ENCODE measurements at places on chromosomes 13 and 19.

DNA sequence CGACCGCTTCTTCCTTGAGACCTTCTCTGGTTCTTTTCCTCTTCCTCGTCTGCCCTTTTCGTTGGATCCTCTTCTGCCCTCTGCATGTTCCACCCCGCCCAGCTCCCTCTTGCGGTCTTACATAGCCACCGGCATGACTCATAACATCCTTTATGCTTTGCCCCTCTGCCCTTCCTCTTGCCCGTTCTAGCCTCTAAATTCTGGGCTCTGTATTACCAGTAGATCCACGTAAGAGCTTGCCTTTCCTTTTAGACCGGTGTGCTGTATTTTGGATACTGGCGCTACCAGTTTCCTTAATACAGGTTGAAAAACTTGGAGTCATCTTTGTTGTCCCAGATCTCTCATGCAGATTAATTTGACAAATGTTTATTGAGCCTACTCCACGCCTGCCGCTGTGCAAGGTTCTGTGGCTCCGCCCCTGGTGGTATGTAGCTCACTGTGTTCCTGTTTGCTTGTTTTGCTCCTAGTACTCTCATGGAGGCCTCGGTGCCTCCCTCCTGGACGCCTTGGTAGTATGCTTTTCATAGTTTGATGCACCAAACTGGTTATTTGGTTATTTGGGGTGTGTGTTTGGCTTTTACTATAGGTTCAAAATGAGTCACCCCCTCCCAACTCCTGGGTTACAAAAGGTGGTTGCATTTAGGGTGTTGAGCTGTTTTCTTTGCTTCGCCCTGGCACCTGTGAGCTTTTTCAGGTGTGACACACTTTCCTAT is 1.7 kb downstream of the GTF3A start:
- DNase-seq: peak; percentile 62

- DNase-seq: no peak
Measured at GRCh38 chr13:56924401-56924800, 216.3 kb upstream of the PRR20A start.

DNA sequence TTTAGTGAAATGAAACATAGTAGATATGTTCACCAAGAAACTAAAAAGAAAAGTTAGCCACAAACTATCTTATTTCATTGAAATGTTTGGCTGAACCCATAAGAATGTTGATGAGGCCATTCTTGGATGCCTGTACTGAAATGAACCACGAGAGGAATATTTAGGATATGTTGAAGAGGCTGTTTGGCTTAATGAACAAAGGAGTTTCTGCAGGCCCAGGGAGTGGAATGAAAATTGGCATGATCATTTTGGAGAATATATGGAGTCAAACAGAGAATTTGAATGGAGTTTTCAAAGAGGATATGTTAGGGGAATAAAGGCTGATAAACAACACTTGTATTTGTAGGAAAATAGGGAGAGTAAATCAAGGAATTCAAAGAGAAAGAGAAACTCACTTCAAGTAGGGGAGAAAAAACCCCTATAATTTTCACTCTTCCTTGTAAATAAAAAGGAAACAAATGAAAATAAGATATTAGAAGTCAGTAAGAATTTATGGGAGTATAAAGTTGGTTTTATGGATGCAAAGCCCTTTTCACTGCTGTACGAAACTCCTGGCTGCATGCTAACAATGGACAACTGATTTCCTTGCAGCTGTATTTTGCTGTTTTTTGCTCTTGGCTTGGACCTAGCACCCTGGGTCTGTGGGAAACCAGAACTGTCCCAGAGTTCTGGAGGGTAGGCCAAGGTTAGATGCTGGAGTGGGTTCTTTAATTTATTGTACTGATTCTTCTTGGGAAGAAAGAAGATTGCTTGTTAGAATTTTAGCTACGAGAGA is 36.5 kb downstream of the KL start:
- DNase-seq: no peak

DNA sequence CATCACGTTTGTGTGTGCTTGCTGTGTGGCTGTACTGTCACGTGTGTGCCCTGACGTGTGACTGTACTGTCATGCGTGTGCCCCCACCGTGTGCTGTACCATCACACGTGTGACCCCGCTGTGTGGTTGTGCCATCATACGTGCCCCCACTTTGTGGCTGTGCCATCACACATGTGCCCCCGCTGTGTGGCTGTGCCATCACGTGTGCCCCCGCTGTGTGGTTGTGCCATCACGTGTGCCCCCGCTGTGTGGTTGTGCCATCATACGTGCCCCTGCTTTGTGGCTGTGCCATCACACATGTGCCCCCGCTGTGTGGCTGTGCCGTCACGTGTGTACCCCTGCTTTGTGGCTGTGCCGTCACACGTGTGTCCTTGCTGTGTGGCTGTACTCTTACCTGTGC is 25.7 kb downstream of the TFDP1 start:
- no peak for DNase-seq

DNA sequence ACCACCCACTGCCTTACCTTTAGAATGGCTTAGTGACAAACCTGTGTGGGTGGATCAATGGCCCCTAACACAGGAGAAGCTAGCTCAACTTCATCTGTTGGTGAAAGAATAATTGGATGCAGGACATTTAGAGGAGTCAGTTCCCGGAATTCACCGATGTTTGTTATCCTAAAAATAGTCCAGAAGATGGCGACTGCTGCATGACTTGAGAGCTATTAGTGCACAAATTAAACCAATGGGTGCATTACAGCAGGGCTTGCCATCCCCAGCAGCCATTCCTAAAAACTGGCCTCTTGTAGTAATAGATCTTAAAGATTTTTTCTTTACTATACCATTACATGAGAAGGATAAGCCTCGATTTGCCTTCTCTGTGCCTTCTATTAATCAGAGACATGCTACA is 46.8 kb upstream of the ZNF726 start:
- no peak for DNase-seq

DNA sequence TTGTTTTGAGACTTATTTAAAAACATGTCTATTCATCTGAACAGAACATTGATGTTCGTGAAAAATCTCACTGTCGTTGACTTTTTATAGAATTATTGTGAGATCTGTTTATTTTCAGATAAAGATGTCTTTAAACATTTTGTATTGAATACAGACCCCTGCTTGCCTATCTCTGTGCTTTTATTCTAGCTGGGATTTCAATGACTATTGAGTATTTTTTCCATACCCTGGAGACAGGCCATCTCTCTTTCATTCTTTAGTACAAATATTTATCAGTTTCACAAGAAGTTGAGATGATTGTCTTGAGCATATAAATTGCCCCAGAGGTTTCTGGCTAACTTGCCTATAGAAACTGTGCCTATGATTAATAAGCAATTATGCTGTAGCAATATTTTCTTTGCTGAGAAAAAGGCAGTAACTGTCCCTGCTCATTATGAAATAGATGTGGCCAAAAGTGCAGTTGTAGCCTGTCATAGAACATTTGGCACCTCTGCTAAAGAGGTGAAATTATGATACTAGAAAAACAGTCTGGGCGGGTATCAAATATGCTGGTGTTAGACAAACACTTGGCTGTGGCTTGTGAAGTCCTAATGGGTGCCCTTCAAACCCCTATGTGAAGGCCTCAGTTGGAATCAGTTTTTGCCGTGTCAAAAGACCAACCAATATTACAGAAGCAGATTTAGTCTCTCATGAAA is 360.6 kb downstream of the HS6ST3 start:
- no peak for DNase-seq

DNA sequence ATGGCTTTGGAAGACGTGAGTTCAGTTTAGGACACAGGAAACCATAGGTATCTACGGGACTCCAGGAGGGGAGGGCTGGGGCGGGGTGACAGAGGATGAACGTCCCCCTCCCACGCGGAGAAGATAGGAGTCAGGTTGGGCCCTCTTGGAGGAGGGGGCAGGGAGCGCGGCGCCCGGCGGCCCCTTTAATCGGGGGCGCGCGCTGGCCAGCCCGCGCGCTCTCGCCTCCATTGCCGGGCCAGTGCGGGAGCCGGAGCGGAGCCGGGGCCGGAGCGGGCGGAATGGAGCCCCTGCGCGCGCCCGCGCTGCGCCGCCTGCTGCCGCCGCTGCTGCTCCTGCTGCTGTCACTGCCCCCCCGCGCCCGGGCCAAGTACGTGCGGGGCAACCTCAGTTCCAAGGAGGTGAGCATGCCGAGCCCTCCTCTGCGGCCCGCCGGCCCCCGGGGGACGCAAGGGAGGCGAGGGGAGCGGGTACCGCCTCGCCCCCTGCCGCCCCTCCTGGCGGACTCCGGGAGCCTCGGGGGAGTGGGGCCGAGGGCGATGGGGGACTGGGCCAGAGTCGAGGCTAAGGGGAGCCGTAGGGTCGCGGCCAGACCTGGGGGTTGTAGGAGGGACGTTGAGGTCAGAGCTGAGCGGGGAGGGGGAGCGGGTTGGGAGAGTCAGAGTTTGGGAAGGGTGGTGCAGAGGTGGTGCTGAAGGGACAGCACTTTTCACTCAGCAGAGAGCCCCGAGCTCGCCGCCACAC is at the start of gene TMEM145:
TSS of gene TMEM145 (plus strand) at position 214 of the 744 bp plus-strand sequence. CDS start at position 282, 68 bp downstream.
- no peak for DNase-seq
